ENCODE measurements at places on chromosomes 2 and 18.

- DNase-seq: no peak
Observed at GRCh38 chr18:26317398-26317797, 91.2 kb downstream of the TAF4B start.

- no peak for DNase-seq
Observed at GRCh38 chr2:163884416-163884815, 148.6 kb upstream of the FIGN start.

DNA sequence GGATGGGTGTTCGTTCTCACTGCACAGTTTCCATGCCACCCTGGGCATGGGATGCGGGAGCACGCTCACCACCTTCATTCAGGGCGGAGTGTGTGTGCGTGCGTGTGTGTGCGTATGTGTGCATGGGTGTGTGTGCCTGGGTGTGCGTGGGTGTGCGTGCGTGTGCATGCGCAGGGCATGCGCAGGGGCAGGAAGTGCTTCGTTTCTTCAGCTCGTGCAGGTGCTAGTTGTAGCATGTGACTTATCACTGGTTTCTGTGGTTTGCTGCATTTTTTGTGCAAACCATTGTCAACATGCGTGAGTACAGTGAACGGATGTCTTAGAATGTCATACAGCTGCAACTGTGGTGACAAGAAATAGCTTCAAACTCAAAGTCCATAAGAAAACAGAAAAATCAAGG lies 179.5 kb downstream of the PTGR3 start:
- no peak for DNase-seq

- no peak for DNase-seq
Observed at GRCh38 chr18:78138983-78139496, 840.6 kb upstream of the SALL3 start.

DNA sequence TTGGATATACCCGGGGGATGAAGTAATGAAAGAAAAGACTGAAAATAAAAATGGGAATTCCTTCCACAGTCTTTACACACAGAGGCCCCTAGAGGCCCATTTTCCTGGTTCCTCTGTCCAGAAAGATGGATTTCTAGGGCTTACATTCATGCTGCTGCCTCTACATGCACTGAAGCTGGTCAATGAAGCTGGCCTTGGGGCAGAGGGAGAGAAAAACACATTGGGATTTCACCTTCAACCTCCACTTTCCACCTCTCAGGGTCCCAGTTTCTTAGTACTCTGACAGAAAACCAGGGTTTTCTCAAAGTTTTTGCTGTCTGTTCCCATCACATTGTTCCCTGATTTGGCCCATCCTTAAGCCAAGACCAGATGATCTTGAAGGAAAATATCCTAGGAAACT lies 154.6 kb upstream of the ZSWIM2 start:
- DNase-seq: no peak

- DNase-seq: no peak
Observed at GRCh38 chr18:59220784-59221765, 1.1 kb downstream of the GRP start.

DNA sequence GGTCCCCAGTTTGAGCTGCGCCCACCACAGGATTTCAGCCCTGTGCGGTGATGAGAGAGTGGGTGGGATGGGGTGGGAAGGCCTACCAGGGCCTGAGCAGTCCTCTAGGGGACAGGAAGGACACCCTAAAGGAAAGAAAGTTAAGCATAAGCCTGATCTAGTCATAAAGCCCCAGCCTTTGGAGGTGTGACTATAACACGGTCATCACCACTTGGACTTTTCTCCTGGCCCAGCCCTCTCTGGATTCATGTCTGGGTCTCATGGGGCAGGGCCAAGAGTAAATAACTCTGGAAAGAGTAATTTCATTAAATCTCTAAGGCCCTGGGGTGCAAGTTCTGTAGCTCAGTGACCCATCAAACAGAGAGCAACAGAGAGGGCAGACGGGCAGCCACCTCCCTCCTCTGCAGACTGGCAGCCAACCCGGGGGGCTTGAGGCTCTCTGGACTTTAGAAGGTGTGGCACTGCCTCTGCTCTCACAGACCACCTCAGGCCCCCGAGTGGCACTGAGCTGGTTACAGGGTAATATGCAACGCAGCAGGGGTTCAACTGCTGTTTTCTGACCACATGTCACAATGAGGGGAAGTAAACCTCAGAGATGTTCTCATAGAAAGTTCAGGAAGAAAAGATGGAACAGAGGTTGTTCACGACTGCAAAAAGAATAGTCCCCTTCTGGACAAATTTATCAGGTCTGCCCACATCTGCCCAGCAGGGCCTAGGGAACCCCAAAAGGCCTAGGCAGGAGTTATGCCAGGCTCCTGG lies 41.5 kb downstream of the TGFA start:
- DNase-seq: no peak

GRCh38 chr2:162974771-162975170 lies 136.2 kb upstream of the KCNH7 start:
- no peak for DNase-seq

- no peak for DNase-seq
Observed at GRCh38 chr18:78213361-78213994, 766.1 kb upstream of the SALL3 start.

GRCh38 chr2:147569426-147569825 lies 275.4 kb upstream of the ACVR2A start:
- DNase-seq: no peak

- no peak for DNase-seq
Observed at GRCh38 chr2:46979571-46979979, 64.0 kb upstream of the MCFD2 start.

- DNase-seq: peak; percentile 84
Observed at GRCh38 chr2:64607381-64608304, 46.1 kb downstream of the SERTAD2 start.

GRCh38 chr18:60466677-60467076 lies 94.1 kb upstream of the MC4R start:
- DNase-seq: no peak

GRCh38 chr18:36211612-36212065 lies 24.3 kb downstream of the MOCOS start:
- DNase-seq: no peak

GRCh38 chr2:121377646-121378045 lies 92.6 kb upstream of the TFCP2L1 start:
- DNase-seq: no peak

DNA sequence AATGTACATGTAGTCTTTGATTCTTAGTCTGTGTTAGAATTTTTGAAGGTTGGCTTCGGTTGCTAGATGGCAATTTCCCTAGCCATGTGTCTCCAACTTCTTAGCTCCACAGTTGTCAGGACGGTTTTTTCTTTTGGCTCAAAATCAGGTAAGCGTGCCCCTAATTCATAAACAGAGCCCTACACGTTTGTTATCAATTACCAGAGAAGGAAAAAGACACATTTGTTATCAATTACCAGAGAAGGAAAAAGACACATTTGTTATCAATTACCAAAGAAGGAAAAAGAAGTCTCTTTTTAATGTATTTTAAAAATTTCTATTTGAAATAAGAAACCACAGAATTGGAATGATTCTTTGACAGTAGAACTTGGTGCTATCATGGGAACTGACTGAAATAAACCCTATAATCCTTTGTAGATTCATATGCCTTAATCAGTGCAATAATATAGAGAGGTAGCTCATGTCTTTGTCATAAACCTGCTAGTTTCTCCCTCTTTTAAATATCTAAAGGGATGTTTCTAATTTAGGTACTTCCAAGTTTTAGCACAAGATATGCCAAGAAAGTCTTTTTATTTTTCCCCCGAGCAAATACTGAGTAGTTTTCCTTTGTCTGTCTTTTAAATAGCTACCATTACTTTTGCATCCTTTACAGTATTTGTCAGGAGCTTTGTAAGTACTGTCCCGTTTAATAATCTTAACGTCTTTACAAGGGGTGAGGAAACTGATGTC lies 35.9 kb downstream of the CAMKMT start:
- no peak for DNase-seq

- no peak for DNase-seq
Observed at GRCh38 chr2:96602330-96602823, 35.7 kb downstream of the KANSL3 start.

DNA sequence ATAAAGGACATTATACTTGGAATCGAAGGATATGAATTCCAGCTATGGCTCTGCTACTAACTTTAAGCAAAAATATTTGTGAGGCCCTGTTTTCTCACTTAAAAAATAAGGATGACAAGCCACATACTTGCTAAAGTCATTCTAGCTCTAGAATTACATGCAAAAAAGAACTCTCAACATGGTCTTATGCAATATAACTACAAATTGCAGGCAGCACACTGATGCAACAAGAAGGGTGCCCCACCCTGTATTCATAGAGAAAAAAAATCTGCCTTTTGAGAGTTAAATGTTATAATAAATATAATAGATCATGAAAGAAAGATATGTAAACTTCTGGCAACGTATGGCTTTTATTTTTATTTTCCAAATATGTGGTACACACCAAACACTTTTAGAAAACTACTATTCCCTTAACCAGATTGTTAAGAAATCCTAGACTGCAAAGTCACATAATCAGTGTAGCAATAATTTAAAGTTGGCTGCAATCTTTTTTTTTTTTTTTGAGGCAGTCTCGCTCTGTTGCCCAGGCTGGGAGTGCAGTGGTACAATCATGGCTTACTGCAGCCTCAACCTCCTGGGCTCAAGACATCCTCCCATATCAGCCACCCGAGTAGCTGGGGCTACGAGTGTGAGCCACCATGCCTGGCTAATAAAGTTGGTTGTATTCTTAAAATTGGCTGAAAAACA lies 40.2 kb upstream of the WDSUB1 start:
- no peak for DNase-seq

DNA sequence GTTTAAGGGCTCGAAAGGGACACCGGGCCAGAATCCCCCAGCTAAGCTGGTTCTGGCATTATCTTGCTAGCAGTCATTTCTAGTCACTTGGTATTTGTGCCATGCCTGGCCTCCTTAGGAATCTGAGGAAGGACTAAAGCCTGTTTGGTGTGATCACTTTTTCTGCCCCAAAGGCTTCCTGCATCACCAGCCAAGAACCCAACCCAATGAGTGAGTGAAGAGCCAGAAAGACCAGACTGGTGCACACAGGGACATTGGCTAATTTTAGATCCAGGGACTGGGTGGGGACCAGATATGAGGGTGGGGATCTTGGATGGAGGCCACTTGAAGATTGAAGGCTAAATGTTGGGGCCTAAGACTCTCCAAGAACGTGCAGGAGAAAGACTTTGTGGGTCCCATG lies 411.9 kb upstream of the TNP1 start:
- no peak for DNase-seq

DNA sequence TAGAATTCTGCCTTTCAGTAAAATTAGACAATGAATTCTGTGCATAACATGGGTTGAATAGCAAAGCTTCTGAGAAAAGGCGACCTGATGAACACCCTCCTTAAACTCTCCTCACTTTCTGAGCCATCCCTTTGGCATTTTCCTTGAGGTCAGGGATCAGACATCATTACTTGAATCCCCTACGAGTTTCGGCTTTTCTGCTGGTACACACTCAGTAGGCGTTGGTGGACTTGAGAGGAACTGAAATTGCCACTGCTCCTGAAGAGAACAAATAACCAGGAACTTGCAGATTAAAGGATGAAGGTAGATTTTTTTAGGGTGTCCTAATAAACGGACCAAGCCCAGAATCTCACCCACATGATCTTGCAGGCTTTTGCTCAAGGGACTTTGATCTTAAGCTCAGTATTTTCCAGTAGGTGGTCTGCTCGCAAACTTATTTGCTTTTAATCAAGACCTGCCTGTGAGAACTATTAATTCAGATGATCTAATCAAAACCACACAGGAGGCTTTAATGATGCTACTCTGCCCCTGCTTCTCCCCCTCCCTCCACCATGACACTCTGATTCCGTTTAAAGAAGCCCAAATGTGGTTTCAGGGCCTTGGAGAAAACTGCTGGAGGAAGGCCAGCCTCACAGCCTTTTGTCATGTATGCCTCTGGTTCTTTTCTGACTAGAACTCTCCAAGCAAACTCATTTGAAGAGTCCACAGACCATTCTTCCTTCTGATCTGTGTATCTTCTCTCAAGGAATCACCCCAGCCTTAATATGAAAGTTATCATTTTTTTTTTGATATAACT lies 124.9 kb downstream of the PRKCE start:
- no peak for DNase-seq

DNA sequence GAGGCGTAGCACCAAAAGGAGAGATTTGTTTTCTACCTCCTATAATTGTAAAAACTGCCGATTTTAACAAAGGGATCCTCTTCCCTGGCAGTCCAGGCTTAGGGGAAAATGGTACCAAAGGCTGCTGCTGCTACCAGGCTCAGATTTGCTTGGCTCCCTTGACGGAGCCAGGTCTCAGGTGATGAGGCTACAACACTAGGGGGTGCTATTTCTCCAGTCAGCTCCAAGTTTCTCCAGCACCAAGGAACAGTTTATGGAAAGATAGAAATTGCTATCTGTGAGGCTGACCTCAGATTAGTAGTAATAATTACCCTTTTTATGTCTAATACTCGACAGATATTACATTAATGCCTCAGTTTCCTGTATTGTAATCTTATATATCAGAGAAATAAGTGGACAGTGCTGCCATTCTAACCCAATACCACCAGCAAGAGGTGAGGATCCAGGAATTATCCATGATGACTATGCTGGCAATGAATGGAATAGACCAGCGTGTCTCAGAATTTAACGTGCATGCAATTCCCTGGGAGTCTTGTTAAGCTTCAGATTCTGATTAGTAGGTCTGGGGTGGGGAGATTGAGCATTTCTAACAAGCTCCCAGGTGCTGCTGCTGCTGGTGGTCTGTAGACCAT lies 111.3 kb downstream of the ESCO1 start:
- DNase-seq: peak; percentile 54

GRCh38 chr2:202944816-202945215 lies 32.7 kb downstream of the CARF start:
- DNase-seq: no peak

- no peak for DNase-seq
Observed at GRCh38 chr2:45844796-45845457, 193.5 kb downstream of the PRKCE start.

GRCh38 chr2:241062389-241063092 lies 39.5 kb downstream of the MTERF4 start:
- DNase-seq: no peak

GRCh38 chr2:78063246-78064020 lies 541.3 kb upstream of the LRRTM4 start:
- DNase-seq: no peak

- no peak for DNase-seq
Observed at GRCh38 chr2:18154259-18154658, 275.8 kb downstream of the KCNS3 start.

- no peak for DNase-seq
Observed at GRCh38 chr2:66531567-66531966, 96.6 kb downstream of the MEIS1 start.

GRCh38 chr2:95539836-95540235 lies 52.0 kb upstream of the TRIM43 start:
- DNase-seq: no peak

DNA sequence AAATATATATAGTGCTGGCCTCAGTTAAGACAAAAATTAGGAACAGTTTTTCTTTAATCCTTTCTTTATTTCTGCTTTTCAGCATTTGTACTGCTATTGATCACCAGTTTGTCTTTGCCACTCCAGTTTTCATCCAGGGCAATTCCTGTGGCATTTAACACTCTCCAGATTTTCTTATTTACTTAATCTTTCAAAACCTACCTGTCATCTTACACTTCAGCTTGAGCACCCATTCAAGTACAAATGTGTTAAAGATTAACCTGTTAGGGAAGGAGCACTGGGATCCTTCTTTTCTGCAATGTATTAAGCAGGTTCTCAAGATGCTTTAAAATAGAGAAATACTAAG lies 101.8 kb upstream of the SCN1A start:
- no peak for DNase-seq

All from mucosa of gallbladder (tissue), 1 donor.